Endodermal cell (in vitro differentiated cells): ENCODE measurements at places on chromosomes 4 and X.

- no peak for DNase-seq
- no peaks in the 10 kb centered on the region for H3K36me3 ChIP-seq
- H3K4me1 ChIP-seq, result no peaks in the 10 kb centered on the region
- H3K27me3 ChIP-seq, result no peaks in the 10 kb centered on the region
These were observed 661.5 kb upstream of the EPHA5 start for GRCh38 chr4:66331761-66332160.

DNA sequence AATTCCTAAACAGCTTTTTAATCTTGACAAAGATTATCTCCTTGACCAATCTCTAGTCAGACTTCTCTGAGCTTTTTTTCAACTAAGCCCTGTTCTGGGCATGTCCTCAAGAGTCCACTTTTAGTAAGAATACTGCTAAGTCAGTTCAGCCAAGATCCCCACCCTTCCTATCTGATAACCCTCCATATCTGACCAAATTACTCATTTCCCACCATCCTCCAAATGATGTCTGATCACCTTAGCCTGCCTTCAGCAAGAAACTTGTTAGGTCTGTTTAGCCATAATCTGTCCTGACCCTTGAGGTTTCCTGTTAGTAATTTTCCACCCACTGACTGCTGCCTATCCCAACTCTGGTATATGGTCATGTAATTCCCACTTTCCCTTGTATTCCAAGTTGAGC, 65.2 kb downstream of the FAM13A start:
- no peaks in the 10 kb centered on the region for H3K36me3 ChIP-seq
- H3K27ac ChIP-seq, result no peak overlapping the region
- H3K4me1 ChIP-seq, result no peaks in the 10 kb centered on the region
- no peak overlapping the region for H3K4me3 ChIP-seq
- H3K27me3 ChIP-seq, result no peaks in the 10 kb centered on the region

DNA sequence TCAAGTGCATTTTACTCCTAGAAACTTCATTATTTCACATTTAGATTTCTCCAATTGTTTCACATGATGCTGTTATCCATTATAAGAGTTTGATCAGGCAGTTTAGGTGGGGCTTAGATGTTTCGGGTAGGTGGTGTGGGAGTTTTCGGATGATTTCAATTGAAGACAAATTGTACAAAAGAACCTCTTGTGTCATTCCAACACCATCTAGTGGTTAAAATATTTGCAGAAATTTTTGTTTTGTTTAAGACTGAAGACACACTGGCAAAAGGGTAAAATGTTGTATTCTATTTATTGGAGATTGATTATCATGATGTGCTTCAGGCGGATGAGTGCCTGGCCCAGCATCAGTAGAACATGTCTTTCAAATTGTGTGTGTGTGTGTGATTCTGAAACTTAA, 212.7 kb downstream of the SH3BGRL start:
- no peak overlapping the region for H3K27ac ChIP-seq
- no peaks in the 10 kb centered on the region for H3K4me1 ChIP-seq
- no peaks in the 10 kb centered on the region for H3K27me3 ChIP-seq
- no peaks in the 10 kb centered on the region for H3K36me3 ChIP-seq
- no peak overlapping the region for H3K4me3 ChIP-seq
- DNase-seq, result no peak

GRCh38 chr4:53640576-53641453, 49.5 kb upstream of the LNX1 start:
- no peak overlapping the region for H3K4me3 ChIP-seq
- no peaks in the 10 kb centered on the region for H3K36me3 ChIP-seq
- H3K27ac ChIP-seq, result no peak overlapping the region
- H3K27me3 ChIP-seq, result peaks cover 99% of the 10 kb centered on the region

GRCh38 chr4:1640190-1640589, 43.9 kb downstream of the FAM53A start:
- no peak for DNase-seq
- peak overlapping the region; percentile 22 for H3K27ac ChIP-seq
- H3K36me3 ChIP-seq, result no peaks in the 10 kb centered on the region
- no peaks in the 10 kb centered on the region for H3K4me1 ChIP-seq
- no peak overlapping the region for H3K4me3 ChIP-seq
- no peaks in the 10 kb centered on the region for H3K27me3 ChIP-seq
